ENCODE measurements at places on chromosomes 16 and 17.
A peak's percentile ranks its signal among the peaks of the same experiment; 100 is the strongest.

DNA sequence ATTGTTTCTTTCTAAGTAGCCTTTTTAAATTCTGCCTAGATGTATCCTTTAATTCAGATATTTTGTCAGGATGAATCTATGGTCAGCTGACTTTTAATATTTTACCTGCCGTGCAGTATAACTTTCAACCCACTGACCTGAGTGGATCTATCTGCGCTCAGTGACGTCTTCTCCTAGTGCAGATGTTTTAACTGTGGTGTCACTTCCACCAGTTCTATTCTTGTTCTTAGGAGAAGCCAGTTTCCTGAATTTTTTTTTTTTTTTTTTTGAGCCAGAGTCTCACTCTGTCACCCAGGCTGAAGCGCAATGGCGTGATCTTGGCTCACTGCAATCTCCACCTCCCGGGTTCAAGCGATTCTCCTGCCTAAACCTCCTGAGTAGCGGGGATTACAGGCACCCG lies 5.0 kb upstream of the TM4SF5 start:
- no peak for DNase-seq

- DNase-seq = no peak
Measured at GRCh38 chr17:9811086-9811485, 10.8 kb downstream of the GSG1L2 start.

DNA sequence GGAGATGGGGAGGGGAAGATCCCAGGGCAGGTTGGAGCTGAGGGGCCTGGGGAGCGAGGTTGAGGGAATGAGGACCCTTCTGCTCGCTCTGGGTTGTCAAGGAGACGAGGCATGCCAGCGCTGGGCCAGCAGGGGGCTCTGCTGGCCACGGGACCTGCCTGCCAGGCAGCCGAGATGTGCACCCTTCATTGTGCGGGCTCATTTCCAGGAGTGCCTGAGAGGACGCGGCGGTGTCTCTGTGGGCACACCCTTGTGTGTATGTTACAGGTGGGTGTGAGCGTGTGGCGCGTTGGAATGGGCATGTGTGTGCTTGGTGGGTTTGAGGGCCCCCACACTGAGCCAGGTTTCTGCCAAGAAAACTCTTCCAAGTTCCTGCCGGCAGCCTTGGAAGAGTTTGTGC lies 15.9 kb downstream of the ARHGAP23 start:
- peak; percentile 87 for DNase-seq

- DNase-seq = no peak
Measured at GRCh38 chr17:16920628-16921020, 51.3 kb downstream of the TNFRSF13B start.

DNA sequence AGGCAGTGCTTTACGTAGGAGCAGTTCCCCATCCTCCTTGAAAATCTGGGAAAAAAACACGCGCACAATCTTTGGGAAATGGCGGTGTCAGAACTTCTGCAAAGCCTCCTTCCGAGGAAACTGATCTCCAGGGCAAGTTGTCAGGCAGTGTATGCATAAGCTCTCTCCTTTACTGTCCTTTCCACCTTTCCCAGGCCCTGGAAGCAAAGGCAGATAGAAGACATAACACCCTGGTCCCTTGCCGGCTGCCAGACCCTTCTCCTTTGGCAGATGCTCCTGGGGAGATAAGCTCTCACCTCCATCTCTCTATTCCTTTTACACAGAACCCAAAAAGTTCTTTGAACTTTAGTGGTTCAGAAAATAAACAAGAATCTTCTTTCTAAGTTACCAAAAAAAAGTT lies 12.4 kb downstream of the TOB1 start:
- no peak for DNase-seq

DNA sequence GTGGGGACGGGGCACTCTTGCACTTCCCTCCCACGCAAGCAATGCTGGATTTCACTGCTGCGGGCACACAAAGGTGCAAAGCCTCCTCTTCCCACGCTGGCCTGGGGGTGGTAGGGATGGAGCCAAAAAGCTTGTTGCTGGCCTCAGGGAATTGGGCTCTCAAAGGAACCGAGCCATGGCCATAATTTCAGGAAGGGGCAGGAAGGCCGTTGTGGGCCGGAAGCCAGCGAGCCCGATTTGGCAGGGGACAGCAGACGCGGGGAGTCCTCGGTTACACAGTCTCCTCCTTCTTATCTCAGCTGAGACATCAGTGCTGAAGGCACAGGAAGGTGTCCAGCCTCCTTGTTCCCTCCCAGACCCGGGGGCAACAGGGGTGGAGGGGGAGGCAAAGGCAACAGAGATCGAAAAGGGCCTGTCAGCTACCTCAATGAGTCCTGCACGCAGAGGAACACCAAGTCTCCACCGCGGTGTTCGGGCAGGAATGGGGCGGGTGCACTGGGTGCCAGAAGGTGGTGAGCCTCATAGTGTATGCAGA lies 59.5 kb downstream of the SLFN11 start:
- DNase-seq = no peak

GRCh38 chr17:71869293-71869692 lies 251.5 kb upstream of the SOX9 start:
- DNase-seq = no peak

DNA sequence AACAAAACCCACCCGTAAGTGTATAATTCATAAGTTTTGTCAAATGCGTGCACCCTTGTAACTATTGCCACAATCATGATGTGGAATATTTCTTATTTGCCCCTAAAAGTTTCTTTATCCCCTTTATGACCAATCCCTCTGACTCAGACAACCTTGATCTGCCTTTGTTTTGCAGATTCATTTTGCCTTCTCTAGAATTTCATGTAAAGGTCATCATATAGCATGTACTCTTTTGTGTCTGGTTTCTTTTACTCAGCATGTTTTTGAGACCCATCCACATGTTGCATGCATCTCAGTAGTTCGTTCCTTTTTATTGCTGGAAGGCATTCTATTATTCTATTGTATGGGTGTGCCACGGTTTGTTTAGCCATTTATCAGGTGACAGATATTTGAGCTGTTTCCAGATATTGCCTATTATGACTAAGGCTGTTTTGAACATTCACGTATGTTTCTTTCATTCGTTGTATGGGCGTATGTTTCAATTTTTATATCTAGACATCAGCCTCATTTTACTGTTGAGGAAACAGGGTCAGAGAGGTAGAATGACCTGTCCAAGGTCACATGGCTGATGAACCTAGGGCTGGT lies 192.4 kb downstream of the RAB11FIP4 start:
- DNase-seq = no peak

DNA sequence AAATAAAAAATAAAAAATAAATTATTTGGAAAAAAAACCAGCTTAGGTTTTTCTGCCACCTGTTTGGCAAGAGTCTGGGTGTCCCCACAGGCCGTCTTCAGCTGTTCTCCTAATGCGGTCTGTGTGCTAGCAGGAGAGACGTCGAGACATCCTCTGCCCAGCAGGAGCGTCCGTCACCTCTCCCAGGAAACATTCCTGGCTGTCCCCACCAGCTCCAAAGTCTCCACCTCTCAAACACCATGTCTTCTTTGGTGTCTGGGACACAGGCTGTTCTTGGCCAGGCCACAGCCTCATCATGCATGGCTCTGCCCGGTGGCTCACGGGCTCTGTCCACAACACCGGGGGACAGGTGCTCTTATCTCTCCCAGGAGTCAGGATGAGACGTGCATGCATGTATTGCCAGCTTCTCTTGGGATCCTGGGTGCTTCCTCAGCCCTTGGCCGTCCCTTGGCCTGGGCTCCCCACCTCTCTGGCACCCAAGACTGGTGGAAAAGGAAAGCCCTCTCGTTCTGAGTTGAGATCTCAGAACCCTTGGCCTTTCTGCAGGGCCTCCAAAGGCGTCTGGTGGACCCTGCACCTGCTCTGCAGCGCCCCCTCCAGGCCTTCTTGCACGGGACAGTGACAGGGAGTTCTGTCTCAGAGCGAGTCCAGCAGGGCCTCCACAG lies 84.9 kb upstream of the CBX4 start:
- peak; percentile 38 for DNase-seq

- DNase-seq = no peak
Measured at GRCh38 chr16:30184096-30184890, 891 bp downstream of the CORO1A start.

DNA sequence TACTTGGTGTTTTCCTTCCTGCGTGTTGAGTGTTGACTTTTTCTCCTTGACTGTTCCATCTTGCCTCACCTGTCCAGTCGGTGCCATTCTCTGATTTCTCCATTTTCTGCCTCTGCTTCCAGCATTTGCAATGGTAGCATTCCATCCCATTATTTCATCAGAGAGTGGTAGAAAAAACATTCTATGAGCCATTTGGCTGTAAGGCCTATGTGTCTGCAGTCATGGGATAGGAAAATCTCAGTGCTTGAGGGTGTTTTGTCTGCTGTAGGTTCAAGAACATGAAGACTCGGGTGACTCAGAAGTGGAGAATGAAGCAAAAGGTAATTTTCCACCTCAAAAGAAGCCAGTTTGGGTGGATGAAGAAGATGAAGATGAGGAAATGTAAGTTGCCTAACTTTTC lies 2.7 kb downstream of the UTP18 start:
- no peak for DNase-seq

GRCh38 chr17:2977157-2977556 lies 86.2 kb downstream of the OR1D5 start:
- no peak for DNase-seq

DNA sequence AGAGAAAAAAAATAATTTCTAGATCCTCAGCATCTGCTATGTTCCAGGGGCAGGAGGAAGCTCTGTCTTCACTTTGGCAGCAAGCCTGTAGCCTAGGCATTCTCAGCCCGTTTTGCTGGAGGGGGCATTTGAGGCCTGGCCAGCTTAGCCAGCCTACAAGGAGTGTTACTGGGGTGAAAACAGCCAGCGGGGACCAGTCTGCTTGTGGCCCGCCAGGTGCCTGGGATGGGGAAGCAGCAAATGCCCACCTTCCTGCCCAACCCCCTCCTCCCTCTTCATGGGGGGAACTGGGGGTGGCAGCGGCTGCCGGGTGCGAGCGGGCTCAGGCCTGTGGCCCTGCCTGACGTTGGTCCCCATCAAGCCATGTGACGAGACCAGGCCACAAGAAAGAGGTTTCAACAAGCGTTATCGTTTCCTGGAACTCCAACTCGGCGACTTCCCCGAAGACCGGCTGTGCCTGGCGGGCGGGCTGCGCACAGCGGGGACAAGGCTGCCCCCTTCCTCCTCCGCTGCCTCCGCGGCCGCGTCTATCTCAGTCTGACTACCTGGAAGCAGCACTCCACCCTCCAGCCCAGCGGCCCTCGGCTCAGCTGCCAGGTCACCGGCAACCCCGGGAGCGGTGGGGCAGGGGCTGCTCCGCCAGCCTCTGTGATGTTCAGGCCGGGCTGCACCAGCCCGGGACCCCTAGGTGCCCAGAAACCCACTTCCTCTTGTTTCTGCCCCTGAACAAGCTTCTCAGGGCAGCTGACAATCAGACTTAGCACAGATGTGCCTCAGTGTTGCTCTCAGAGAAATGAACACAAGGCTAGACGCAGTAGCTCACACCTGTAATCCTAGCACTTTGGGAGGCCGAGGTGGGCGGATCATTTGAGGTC lies 22.9 kb downstream of the SOCS1 start:
- DNase-seq = no peak

DNA sequence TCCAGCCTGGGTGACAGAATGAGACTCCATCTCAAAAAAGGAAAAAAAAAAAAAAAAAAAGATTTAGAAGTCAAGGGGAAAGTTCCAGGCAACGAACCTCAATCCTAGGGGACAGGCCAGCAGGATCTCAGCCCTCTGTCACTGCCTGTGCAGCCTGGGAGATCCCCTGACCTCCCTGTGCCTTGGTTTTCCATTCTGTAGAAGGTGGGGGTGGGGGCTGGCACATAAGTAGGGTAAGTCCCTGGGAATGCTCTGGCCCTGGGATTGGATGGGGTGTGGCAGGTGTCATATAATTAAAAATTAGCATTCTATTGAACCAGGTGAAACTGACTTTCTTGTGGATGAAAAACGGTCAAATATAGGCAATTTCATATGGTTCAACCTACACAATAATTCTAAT lies 90.5 kb downstream of the C16orf78 start:
- DNase-seq = no peak

DNA sequence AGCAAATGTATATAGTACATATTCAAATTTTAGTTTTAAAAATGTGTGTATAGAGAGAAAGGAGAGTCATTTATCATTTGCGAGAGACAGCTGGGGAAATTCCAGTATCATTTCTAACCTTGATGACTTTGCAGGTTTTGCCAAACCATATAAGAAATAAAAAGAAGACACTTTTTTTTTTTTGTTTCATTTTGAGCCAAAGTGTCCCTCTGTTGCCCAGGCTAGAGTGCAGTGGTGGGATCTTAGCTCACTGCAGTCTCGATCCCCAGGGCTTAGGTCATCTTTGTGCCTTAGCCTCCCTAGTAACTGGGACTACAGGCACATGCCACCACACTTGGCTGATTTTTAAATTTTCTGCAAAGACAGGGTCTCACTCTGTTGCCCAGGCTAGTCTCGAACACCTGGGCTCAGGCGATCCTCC lies 38.4 kb upstream of the VWA3A start:
- no peak for DNase-seq

- DNase-seq = no peak
Measured at GRCh38 chr16:15660203-15660601, 10.2 kb downstream of the NDE1 start.

GRCh38 chr16:27385398-27385797 lies 16.6 kb upstream of the IL21R start:
- DNase-seq = no peak

GRCh38 chr17:75820094-75821080 lies 23.8 kb downstream of the UNC13D start:
- DNase-seq = no peak

DNA sequence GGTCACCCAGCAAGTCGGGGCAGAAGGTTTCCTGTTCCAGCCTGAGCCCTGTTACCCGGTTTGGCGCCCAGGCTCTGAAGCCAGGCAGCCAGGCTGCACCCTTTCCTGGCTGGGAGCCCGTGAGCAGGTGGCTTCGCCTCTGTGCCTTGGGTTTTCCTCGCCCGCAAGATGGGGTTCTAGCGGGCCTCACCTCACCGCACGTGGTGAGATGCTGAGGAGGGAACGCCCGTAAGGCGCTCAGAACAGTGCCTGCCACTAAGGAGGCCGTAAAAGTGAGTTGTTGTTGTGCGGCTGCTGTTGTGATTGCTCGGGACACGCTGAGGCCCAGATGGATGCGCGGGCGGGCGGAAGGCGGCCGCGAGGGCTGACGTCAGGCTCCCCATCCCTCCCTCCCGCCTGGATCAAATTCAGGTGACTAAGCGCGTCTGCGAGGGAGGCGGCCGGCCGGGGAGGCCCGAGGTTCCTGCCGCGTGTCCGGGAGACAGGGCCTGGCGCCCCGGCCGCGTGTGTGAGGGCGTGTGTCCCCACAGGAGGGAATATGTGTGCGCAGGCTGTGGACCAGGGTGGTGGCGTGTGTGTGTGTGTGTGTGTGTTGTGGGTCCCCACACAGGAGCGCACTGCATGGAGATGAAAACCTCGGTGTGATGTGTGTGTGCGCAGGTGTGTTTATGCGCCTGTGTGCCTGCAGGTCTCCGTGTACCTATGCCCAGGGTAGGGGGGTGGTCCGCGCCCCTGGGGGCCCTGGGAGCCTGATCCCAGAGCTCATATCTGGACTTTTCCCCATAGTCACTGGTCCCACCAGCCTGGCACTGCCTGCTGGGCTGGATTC lies 4.3 kb downstream of the CAMKK1 start:
- peak; percentile 95 for DNase-seq

- DNase-seq = no peak
Measured at GRCh38 chr17:34755371-34755770, 176.0 kb downstream of the TMEM132E start.

- no peak for DNase-seq
Measured at GRCh38 chr16:69607674-69608073, 41.9 kb downstream of the NFAT5 start.
